ENCODE measurements at places on chromosomes 7 and 10.
A peak's percentile ranks its signal among the peaks of the same experiment; 100 is the strongest.

DNA sequence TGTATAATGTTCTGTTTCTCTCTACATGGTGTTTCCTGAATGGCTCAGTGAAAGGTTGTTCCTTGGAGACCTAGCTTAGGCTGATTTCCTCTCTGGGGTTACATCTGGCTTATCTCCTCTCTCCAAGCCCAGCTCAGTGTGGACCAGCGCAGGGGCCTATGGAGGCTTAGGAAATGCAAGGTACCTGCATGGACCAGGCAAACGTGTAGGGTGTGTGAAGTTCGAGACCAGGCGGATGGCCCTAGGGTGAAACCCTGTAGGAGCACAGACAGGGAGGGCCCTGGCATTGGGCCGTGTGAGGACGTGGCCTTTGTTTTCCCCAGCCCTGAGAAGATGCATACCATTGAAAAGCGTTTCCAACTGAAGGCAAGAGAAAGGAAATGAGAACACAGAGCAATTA, 59.0 kb downstream of the DOCK1 start:
- no peak for DNase-seq

DNA sequence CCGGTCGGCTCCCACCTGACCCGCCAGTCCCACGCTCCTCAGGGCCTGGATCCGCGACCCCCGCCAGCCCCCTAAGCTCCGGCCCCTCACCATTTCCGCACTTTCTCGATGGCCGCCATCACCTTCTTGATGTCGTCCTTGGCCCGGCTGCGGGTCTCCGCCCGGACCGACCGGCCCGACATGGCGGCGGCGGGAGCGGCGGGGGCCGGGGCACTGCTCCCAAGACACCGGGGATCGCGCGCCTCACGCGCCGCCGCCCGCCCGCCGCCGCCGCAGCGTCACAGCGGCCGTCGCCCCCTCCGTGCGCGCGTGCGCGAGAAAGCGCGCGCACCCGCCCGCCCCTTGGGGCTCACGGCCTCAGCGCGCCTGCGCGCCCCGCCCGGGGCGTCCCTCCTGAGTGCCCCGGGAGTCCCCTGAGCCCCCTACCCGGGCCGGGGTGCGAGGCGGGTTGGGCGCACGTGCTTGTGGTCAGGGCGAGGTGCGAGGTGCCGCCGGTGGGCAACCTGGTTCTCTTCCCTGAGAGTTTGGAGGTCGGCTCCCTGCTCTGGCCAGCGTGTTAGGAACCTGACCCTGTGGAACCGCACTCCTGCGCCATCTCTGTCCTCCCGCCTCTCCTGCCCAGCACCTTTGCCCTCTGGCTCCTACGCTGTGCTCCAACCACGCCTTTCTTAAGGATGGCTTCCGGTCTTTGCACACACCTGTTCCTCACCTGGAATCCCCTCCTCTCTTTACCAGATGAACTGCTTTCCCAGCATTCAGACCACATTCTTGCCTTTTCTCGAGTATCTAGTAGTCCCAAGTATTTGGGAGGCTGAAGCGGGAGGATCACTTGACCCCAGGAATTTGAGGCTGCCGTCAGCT, at the start of gene BCL7B:
BCL7B (minus strand) TSS at position 294 of the 861 bp plus-strand sequence; CDS start at position 182, 112 bp downstream.
- peak; percentile 77 for DNase-seq

DNA sequence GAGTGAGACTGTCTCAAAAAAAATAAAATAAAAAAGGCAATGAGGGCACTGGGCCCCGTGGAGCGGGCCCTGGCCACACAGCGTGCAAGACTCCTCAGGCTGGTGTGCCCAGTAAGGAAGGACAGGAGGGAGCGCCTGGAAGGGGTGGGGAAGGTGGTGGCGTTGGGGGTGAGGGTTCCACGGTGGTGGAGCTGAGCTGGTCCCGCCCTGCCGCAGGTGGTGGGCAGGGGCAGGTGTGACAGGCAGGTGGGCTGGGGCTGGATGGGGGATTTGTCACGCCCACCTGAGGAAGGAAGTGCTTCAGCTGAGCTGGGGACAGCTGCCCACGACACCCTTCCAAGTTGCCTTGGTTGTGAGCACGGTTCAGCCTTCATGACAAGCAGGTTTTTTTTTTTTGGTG, 760 bp upstream of the PRAP1 start:
- no peak for DNase-seq

DNA sequence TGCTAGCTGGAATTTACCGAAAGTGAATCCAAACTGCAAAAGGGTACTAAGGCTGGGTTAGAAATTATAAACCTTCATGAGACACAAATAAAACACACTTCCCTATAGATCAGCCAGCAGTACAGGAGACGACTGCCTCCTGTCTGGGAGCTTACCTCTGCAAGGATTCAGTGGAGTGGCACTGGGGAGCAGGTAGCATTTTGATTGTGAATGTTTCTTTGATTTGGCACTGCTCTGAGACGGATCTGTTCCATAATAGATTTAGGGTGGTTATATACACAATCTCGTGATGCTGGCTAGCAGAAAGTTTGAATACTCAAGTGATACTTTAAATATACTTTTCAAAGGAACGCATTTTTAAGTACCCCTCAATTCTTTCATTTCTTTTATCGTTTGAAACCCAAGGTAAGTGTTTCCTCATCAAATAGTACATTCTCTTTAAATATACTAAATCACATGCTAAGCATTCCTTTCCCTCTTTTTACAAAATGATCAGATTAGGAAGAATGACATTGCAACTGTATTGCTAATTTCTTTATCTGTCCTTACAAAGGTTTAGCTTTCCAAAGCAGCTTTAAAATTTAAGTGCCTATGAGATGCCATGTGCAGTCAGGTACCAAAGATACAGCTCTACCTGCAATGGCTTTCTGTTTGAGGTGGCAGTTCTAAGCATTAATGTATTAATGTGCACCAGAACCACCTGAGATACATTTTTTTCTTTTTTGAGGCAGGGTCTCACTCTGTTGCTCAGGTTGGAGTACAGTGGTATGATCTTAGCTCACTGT, 20.6 kb upstream of the CHCHD3 start:
- DNase-seq = no peak

DNA sequence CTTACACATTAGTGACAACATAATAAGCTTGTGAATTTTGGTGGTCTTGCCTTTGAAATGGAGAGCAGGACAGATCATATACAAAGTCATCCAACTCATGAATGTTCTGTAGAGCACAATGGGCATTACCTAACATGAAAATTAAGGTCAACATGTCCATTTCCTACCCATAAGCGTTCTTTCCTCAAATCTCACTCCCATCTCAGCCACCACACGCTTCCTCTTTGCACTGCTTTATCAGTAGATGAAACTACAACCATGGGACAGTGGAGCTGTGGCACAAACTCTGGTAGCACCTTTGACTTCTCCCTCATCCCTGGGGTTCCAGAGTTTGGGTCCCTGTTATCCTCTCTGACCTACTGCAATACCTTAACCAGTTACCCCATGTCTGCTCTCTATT, 2.2 kb downstream of the PON2 start:
- DNase-seq = no peak

GRCh38 chr10:132133005-132133404, 53.7 kb upstream of the DPYSL4 start:
- DNase-seq = peak; percentile 39

DNA sequence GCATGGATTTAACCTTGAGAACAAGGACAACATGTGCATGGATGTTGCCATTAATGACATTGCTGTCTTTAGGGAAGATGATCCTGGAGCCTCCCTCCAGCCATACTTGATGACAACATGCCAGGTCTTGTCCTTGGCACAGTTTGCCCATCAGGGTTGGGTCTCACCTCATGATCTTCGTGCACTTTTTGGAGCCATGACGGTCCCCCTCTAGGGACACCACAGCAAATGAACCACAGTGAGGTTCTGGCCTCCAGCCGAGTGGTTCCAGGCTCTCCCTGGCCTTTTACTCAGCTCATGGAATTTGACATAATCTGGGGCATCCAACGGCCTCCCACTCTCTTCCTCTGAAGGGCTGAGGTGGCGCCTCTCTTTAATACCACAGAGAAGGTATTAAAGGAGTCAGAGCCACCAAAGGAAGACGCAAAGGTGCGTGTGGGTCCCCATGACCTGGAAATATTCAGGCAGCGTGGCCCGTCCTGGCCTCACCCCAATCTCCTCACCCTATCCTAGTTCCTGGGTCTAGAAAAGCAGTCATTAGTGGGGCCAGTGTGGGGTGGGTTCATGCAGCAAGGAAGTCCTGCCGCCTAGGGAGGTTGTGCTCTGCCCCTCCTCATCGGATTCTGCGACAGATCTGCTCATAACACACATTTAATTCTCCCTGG, 184.8 kb downstream of the CXCL12 start:
- DNase-seq = no peak

- DNase-seq = no peak
These were observed 161.0 kb upstream of the TRIM24 start for GRCh38 chr7:138299066-138299465.

DNA sequence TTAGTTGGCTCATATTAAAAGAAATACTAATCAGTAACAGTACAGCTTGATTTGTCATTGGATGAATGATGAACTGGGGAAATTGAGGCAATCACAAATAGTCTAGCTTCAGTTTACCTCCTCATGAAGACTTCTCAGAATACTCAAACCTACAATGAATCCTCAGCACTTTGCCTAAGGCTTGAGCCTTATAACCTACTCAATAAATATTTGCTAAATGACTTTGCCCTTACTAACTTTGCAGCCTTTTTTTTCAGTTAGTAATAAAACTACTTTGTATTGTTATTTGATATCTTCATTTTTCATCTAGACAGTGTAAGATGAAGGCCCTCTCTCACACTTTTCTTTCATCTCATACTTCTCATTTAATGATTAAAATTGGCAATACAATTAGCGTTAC, 1162.5 kb upstream of the C7orf33 start:
- no peak for DNase-seq

DNA sequence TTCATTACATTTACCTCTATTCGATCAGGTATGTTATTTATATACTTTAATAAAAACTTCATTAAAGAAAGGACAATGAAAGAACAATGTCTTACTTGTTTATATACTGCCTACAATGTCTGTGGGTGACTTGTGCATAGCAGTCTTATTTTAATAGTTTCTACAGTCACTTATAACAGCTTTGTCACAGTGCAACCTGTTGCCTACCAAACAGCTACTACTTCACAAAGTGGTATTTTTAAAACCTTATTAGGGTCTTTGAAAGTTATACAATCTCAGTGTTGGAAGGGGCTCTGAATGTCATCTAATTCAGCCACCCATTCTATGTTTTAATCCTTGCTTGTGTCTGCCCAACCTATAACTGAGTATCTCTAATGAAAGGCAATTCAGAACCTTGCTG, 19.0 kb downstream of the MTPN start:
- DNase-seq = no peak
